Activated CD4-positive, alpha-beta T cell treated with anti-CD3 and anti-CD28 coated beads, Interleukin-2, amount 10 ng/mL, durations not matched to agents 7 days and 5 days (primary cell): ENCODE measurements at places on chromosomes 6 and 20. TPM values are rescaled to one million over a fixed set of nuclear protein-coding genes. Genes with fewer than 3 reads are reported as not detected.

Gene GCLC
- 23.8 TPM for total RNA-seq

Gene SEMG1
- not detected for total RNA-seq

DNA sequence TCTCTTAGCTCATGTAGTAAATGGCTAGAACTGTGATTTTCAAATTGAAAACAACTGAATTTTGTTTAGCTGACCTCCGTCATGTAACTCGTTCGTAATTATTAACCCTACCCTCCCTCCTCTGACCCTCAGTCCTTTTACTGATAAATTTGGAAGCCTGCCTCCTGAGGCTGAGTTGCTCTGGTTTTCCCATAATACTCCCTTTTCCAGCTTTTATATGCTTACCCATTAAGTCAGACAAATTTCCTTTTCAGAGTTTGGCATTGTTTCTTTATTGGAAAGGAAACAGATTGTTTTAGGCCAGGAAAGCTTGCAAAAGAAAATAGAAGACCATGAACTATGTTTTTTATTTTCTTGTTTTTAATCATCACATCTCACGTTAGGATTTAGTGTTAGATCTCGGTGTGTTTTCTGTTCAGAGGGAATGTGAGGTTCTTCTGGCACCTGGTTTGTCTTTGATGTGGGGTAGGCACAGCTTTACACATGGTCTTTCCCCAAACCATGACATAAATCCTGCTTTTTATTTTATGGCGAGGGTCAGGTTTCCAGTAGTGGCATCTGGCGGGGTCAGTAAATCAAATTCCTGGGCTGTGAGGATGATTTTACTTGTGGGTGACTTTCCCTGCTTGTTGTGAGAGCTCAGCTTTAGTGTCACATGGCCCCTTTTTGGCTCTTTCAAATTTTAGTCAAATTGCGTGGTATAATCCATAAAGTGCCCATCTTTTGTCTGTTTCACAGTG is 24.5 kb downstream of the PLCB4 start:
- DNase-seq, result no peak
- H3K36me3 ChIP-seq, result no peaks in the 10 kb centered on the region
- H3K27ac ChIP-seq, result no peak overlapping the region
- no peaks in the 10 kb centered on the region for H3K4me1 ChIP-seq

DNA sequence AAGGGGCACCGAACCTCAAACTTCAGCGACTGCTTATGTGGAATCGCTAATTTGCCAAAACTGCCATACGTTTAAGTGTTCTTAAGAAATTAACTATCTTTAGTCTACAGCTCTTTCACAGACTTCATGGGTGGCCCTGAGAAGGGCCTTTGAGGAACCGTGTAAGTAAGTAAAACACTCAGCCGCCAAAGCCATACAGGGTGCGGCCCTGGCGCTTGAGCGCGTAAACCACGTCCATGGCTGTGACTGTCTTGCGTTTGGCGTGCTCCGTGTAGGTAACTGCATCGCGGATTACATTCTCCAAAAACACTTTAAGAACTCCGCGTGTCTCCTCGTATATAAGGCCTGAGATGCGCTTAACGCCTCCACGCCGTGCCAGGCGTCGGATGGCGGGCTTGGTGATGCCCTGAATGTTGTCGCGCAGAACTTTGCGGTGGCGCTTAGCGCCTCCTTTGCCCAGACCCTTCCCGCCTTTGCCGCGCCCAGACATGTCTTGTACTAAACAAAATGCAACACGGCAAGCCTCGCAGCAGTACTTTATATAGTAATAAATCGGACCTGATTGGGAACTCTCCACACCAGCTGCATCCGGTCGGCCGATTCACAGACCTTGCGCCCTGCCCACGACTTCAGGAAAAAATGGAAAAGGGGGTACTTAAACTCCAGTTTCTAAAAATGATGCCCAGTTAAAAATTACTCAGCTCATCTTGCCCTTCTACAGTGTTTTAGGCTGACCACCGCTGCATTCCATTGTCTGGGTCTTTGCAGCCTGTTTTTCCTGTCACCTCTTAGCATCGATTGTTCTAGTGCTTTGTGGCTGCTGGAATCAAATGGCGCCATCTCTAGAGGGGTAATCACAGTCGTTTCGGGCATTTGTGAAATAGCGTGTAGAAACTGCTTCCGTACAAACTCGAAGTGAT is 38.9 kb downstream of the OR2B2 start:
- H3K4me1 ChIP-seq, result peaks cover 55% of the 10 kb centered on the region
- DNase-seq, result peak; percentile 89
- peaks cover 14% of the 10 kb centered on the region for H3K36me3 ChIP-seq

DNA sequence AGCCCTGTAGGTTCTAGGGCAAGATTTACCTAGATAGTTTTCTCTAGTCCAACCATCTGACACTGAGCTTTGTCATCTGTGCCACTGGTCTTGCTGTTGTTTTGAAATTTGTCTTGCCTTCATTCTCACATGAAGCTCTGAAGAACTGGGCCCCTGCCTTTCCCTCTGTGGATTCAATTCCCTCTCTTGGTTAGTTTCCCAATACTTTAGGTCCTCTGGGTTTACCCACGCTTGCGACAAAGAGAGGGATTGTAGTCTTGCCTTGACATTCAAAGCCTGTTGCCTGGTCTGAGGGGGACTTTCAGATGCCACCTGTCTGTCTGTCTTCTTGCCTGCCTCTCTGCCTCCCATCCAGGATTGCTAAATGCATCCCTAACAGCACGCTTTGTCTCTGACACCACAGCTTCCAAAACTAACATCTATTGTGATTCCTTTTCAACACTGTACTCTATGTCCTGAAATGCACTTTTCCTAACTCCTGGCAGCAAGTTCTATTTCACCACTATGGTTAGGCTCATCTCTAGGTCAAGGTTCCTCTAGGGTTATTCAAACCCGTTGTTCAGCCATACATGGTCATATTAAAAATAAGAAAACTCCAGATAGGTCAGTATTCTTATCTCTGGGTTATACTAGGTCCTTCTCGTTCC is 25.5 kb upstream of the MANEA start:
- H3K4me3 ChIP-seq, result no peak overlapping the region
- no peaks in the 10 kb centered on the region for H3K4me1 ChIP-seq
- H3K27ac ChIP-seq, result no peak overlapping the region
- no peaks in the 10 kb centered on the region for H3K36me3 ChIP-seq

GRCh38 chr20:46402331-46402811 is 4.0 kb downstream of the ELMO2 start:
- H3K4me1 ChIP-seq, result peaks cover 78% of the 10 kb centered on the region
- no peak for DNase-seq
- H3K27ac ChIP-seq, result peak overlapping the region; percentile 93
- H3K36me3 ChIP-seq, result peaks cover 38% of the 10 kb centered on the region

- H3K4me3 ChIP-seq, result no peak overlapping the region
- H3K36me3 ChIP-seq, result peaks cover 23% of the 10 kb centered on the region
- no peaks in the 10 kb centered on the region for H3K27me3 ChIP-seq
- H3K27ac ChIP-seq, result no peak overlapping the region
- no peak for DNase-seq
- peaks cover 21% of the 10 kb centered on the region for H3K4me1 ChIP-seq
Measured at GRCh38 chr20:45878076-45878761, 2.8 kb upstream of the ZSWIM1 start.

GRCh38 chr6:136886091-136886490 is 36.0 kb upstream of the SLC35D3 start:
- no peak overlapping the region for H3K27ac ChIP-seq
- H3K4me3 ChIP-seq, result no peak overlapping the region

GRCh38 chr6:15384901-15385300 is 139.0 kb downstream of the JARID2 start:
- H3K4me3 ChIP-seq, result no peak overlapping the region
- DNase-seq, result no peak
- no peaks in the 10 kb centered on the region for H3K27me3 ChIP-seq
- peaks cover 71% of the 10 kb centered on the region for H3K4me1 ChIP-seq
- peak overlapping the region; percentile 26 for H3K27ac ChIP-seq

DNA sequence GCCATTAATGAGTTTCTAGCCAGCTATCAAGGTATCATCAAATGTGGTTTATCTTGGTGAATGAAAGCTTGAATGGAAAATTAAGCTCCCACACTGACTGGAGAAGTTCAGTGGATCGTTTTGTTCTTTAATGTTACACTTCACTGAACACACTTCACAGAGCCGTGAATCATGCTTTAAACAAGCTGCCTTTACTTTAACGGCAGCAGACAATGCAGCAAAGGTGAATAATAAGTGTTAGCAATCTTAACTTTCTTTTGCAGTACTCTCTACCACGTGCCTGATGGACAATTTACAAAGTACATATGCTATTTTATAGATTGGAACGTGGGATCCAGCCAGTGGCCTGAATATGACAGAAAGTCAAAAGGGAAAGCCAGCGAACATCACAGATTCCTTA is 424.5 kb downstream of the GRIK2 start:
- H3K36me3 ChIP-seq, result no peaks in the 10 kb centered on the region
- H3K4me3 ChIP-seq, result no peak overlapping the region
- no peak for DNase-seq
- no peak overlapping the region for H3K27ac ChIP-seq
- no peaks in the 10 kb centered on the region for H3K27me3 ChIP-seq
